Left colon (tissue), 2 donors: ENCODE measurements at places on chromosomes 1 and 21. TPM values are rescaled to one million over a fixed set of nuclear protein-coding genes. Genes with fewer than 3 reads are reported as not detected.

DNA sequence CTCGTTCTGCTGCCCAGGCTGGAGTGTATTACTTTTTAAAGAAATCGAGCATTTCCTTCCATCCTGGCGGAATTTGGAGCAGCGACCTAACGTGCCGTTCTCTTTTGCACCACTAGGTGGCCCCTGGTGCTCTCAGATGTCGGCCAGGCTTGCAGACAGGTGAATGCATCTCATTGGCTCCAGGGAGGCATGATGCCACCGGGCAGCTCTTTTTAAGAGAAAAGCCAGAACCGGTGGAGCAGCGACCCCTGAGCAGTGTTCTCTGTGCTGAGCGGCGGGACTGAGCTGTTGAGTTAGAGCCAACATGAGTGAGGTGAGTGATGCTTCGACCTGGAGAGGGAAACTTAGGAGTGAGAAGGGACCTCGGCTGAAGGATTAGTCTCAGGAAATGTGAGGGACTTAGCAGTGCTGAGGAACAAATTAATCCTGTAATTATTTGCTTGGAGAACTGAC lies at the start of gene PCP4:
Gene PCP4, plus strand, starts transcription at position 241 of the 453 bp plus-strand sequence. Its CDS starts 64 bp downstream, at position 305.
- DNase-seq = peak; percentile 49

Gene AK5
- total RNA-seq = 0.43 TPM

Gene KCNE2
- not detected for total RNA-seq

Gene WNT3A
- total RNA-seq = 0.14 TPM

Gene ATP6V1G3
- not detected for total RNA-seq
